ENCODE measurements at places on chromosomes 13 and 19. TPM values are rescaled to one million over a fixed set of nuclear protein-coding genes. Genes with fewer than 3 reads are reported as not detected.

SMIM24 gene
- 0.72 TPM for total RNA-seq

DNA sequence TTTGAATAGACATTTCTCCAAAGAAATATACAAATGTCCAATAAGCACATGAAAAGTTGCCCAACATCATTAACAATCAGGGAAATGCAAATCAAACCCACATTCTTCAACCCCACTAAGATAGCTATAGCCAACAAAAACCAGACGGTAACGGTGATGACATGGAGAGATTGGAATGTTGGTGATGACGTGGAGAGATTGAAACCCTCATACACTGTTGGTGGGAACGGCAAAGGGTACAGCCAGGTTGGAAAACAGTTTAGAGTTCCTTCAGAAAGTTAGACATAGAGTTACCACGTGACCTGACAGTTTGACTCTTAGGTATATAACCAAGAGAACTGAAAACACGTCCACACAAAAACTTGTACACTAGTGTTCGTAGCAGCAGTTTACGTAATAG lies 48.1 kb downstream of the TNFRSF19 start:
- no peak for DNase-seq

ETV2 gene
- 0.77 TPM for total RNA-seq

DNA sequence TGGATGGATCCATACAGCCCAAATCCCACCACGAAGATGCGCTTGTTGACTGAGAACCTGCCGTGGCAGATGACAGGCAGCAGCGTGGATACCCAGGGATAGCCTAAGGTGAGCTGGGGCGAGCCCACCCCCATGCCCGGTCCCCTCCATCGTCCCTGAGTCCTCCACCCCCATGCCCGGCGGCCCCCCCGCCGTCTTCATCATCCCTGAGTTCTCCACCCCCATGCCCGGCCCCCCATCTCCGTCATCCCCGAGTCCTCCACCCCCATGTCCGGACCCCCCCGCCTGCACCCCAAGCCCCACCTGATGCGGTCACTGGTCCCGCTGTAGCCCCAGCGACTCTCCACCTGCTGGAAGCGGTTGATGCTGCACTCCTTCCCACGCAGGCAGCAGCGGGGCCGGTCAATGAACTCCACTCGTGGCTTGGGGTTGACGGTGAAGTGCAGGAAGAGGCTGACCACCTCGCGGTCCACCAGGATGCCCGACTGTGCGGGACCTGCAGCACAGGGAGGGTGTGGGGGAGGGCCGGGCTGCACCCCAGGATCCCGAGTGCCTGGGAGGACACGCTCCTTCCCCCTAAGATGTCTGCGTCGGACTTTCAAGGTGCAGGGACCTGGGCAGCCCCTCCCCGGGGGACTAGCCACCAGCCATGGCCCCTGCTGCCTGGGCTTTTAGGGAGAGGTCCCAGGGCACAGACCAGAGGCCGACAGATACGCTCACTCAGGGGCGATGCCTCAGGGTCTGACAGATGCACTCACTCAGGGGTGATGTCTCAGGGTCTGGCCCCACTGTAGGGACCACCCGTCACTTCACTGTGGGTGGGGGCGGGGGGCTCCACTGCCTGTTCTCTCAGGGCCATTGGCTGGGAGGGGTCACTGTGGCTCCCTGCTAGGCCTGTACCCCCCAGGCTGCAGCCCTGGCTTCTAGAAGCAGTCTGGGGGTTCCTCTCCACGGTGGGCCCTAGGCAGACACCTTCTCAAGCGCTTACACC lies 28.0 kb downstream of the BTBD2 start:
- no peak for DNase-seq

C2CD4C gene
- 0.54 TPM for total RNA-seq

KLK3 gene
- total RNA-seq: not detected

Data from activated naive CD4-positive, alpha-beta T cell treated with anti-CD3 and anti-CD28 coated beads, Interleukin-2, amount 50 U/mL, for 72 hours (primary cell).